ENCODE measurements at places on chromosomes 11 and 22.

GRCh38 chr11:28461846-28462245, 353.7 kb downstream of the METTL15 start:
- no peak for DNase-seq

GRCh38 chr11:16924826-16925560, 89.2 kb downstream of the PLEKHA7 start:
- no peak for DNase-seq

- DNase-seq = no peak
These were observed 71.8 kb upstream of the B3GAT1 start for GRCh38 chr11:134483857-134484256.

- DNase-seq = no peak
These were observed 8.0 kb downstream of the MYO7A start for GRCh38 chr11:77136074-77136473.

GRCh38 chr11:21908211-21908610, 284.7 kb upstream of the ANO5 start:
- no peak for DNase-seq

DNA sequence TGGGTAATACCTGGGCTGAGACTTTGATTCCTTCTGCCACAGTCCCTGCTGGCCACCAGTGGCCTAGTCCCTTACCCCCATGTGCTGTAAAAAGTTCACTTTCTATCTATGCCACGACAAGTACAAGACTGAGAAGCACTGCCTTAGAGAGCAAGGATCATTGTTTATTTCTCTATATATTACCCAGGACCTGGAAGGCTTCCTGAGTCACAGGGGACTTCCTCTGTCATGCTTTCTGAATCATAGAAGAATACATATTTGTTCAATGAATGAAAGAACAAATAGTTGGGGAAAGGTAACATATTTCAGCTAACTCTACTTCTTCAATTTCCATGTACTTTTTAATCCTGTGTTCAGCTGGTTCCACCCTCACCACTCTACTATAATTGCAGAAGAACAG, 5.5 kb upstream of the SYT9 start:
- DNase-seq = no peak

GRCh38 chr11:71193431-71193830, 58.9 kb downstream of the SHANK2 start:
- DNase-seq = no peak

- DNase-seq = no peak
These were observed 23.9 kb upstream of the CCDC179 start for GRCh38 chr11:22884217-22884616.

- DNase-seq = no peak
These were observed 175.0 kb downstream of the INSC start for GRCh38 chr11:15289723-15290122.

GRCh38 chr22:30202531-30203006, 44.0 kb downstream of the LIF start:
- no peak for DNase-seq

GRCh38 chr11:1639666-1640065, 10.1 kb downstream of the KRTAP5-5 start:
- no peak for DNase-seq

GRCh38 chr11:28696591-28696990, 588.4 kb downstream of the METTL15 start:
- DNase-seq = no peak

DNA sequence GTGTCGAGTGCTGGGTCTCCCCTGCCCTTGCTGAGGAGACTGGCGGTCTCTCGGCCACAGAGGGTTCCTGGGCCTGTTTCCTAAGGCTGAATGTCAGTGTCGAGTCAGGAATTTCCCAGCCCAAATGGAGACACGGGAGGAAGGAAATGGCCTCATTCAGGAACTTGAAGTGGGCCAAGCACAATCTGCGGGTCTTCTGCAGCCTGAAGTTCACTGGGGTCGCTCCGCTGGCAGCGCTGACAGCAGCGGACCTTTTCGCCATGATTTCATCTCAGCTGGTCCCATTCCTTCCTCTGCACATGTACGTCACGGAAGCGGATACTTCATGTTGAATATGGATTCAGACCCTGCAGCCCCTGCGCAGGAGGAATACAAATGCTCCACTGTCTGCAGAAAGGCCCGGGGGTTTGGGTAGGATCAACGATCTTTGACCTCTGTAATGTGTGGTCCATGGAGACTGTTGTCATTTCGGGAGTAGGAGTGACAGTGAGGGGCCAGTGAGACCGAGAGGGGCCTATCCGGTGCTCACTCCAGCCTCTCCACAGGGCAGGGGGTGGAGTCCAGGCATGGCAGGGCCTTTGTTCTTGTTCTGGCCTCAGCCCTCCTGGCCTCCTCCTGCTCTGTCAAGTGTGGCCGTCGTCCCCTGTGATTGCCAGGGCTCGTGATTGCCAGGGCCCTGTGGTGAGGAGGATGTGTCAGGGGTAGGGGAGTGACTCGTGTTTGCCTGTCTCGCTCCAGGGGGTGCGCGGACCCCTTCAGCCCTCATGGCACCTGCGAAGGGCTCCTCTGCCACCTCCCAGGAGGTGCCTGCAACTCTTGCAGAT, 402.3 kb downstream of the TBC1D22A start:
- DNase-seq = no peak

GRCh38 chr11:45432100-45432499, 146.0 kb upstream of the SYT13 start:
- DNase-seq = no peak

- DNase-seq = no peak
These were observed 97.1 kb upstream of the CARD18 start for GRCh38 chr11:105236664-105237063.

GRCh38 chr22:22125028-22125578, 119.5 kb upstream of the VPREB1 start:
- DNase-seq = no peak

DNA sequence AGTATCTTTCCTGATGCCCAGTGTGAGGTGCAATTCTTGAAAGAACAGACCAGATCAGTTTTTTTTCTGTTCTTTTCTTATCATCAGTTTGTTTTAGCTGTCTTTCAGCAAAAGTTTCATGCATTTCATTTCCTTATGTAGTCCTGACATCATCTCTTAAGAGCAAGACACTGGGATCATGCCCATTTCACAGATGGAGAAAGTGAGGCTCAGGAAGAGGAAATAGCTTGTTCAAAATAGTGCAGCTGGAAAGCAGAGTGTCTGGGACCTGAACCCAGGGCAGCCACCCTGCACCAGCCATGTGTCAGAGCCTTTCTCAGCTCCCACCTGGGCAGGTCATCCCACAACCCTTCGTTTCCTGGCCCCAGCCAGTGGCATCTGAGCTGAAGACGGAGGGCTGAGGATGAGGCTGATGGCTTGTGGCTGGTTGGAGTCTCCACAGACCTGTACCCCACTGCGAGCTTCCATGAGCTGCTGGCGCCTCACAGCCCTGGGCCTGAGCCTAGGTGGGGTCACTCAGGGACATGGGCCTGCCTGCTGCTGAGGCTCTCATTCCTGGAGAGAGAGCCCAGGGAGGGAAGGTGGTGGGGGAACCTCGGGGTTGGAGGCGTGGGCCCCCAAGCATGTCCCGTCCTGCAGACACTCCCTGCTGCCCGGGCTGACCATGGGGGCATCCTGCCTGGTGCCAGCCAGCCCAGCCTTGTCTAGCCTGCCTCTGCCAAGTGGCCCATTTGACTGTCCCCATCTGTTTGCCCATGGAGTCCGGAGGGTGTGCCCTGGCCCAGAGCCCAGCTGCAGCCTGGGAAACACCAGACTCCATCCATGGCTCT, 61.8 kb downstream of the SMIM38 start:
- no peak for DNase-seq

DNA sequence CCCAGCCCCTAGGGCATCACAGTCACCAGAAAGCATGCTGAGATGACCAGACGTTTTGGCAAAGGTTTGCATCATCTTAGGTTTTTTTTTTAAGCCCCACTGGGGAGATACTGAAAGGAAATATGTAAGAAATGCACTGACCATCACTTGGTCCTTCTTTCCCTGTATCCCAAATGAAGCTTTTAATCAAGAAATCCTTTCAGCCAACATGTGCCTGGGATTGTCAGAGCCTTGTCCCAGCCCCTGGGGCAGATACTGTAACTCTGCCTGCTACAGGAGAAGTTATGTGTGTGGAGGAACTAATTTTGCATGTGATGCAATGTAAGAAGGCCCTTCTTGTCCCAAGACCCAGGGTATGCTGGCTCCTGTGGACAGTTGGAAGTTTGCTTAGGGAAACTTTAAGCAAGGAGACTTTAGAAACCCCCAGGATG, 65.6 kb downstream of the PPFIBP2 start:
- DNase-seq = peak; percentile 10

All from HL-60 (cell line).